ENCODE measurements at places on chromosomes 16 and 17.

DNA sequence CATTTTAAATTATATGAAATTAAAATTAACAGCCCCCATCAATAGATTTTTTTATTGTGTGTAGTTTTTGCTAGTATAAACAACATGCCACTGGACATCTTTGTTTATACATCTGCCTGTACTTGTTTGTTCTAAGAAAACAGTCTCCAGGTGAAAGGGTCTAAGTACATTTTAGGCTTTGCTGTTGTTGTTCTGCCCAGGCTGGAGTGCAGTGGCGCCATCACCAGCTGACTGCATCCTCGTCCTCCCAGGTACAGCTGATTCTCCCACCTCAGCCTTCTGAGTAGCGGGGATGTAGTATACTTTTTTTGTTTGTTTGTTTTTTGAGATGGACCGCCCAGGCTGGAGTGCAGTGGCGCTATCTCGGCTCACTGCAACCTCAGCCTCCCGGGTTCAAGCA lies 25.5 kb downstream of the C17orf58 start:
- no peak for DNase-seq

DNA sequence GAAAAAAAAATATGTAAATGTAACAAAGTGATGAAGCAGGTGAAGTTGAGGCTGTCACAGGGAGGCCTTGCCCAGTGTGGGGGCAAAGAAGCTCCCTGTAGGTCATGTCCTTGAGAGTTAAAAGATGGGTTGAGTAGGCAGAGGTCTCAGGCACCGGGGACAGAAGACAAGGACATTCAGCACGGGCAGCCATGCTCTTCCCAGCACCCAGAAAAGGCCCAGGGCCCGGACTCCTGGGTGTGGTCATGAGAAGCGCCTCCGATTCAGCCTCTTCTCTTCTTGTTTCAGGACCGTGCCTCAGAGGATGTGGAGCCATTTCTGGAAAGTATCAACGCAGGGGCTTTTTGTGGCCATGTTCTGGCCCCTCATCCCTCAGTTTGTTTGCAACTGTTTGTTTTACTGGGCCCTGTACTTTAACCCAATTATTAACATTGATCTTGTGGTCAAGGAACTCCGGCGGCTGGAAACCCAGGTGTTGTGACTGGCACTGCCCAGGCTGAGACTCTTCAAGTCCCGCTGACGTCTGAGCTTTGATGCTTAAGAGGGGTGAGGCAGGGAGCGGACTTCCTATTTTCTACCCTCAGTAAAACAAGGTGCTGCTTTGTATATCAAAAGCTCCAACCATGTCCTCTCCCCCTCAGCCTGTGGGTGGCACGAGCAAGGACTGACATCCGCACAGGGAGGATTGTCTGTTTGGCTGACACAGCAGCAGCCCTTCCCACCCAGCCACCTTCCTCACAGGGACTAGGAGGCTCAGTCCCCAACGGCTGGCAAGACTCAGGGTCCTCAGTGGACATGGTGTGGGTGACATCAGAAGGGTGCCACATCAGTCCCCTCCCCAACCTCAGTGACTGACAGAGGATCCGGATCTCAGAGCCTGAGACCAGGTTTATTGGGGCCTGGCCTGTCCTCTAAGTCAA lies 26.5 kb downstream of the PLA2G10 start:
- DNase-seq: no peak

DNA sequence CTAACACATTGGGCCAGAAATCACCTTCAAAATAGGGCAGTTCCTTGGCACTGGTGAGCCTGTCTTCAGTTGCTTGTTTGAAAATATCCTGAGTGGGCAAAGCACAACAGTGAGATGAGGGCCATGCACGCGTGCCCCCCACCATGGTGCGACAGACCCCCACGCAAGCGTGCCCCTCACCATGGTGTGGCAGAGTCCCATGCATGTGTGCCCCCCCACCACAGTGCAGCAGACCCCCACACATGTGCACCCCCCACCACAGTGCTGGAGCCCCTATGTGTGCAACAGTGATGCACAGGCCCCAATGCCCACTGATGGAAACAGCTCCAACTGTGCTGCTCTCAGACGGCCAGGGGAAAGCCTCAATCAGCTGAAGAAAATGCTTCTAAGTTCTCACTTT lies 18.8 kb upstream of the TRAP1 start:
- no peak for DNase-seq

DNA sequence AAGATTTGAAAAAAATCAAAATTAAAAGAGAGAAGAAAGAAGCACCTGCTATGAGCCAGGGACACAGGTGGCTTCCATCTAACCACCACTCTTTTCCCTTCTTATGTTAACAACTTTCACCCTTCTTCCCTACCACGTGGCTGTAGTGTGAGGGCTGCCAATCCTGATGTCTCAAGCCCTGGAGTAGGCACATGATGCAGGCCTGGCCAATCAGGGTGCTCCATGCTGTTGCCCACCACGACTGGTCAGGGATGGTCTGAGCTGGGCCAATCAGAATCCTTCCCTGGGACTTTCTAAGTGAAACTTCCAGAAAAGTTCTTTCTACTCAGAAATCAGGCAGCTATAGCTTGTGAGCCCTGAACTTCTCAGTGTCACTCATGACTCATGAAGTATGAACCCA lies 140.7 kb downstream of the SDK2 start:
- DNase-seq: no peak

DNA sequence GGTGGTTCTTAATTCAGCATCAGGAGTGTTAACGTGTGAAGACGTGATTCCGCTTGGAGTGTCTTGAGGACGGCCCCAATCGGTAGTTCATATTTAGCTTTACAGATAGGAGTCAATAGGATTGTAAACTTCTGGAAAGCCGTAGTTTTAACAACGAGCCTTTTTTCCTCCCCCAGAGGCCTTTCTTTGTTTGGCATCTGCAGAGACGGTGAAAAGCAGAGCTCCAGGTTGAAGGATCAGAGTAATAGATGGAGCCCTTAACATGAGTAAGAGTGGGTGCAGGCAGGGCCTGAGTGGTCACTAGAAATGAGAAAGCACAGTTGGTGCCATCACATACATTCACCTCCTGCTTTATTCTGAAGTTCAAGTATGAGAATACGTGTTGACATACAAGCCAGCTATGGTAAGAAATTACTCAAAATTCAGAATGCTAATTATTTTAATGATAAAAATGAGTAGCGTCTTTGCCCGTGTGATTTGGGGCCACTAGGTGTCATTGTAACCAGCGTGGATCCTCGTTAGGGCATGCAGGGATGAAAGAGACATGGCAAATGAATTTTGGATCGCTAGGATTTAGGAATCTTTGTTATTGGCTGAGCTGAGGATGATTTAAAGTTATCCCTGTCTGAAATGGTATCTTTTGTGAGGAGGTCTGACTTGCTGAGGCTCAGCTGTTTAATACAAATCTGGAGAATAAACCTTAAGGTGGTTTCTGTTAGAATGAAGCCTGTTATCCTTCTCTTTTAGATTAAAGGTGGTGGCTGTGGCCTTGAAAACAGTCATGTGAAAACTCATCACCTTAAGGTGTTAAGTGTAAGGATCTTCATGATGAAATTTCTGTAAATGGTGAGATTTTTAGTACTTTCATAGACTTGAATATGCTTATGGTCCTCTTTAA lies 18.6 kb downstream of the PRCD start:
- DNase-seq: no peak

DNA sequence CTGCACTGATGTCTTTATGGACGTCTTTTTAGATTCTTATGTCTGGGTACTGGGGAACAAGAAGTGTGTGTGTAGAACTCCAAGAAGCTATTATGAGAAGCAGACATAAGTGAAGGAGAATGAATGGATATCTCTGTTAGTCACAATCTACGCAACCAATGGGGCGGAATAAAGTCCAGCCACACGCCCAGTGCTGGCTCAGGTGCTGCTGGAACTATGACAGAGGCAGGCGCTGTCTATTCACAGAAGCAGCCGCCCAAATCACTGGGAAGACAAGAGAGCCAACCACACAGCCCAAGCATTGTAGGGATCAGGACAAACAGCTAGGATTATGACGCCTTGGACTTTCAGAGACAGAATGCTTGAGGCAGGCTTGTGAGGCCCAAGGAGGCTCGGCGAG lies 43.9 kb upstream of the ICAM2 start:
- DNase-seq: no peak

DNA sequence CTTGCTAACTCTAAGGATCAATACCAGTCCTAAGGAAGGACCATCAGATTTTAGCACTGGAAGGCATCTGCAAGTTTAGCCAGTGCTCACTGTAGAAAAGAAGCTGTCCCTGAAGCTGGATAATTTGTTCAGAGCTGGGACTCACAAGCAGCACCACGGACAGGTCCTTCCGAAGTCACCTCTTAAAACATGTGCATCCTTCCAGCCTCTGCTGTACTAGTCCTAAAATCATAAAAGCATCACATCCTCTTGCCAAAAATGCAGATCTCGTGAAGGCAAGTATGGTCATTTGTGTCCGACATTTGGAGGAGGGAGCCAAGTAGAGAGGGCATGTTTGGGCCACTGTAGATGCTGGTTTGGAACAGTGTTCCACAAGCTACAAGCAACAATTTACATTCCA lies 506.9 kb downstream of the RBFOX1 start:
- no peak for DNase-seq

- no peak for DNase-seq
Measured at GRCh38 chr17:78368854-78369495, 9.1 kb upstream of the SOCS3 start.

- DNase-seq: no peak
Measured at GRCh38 chr17:50521514-50521913, 11.0 kb upstream of the EPN3 start.

GRCh38 chr17:50668025-50668837 lies 33.5 kb downstream of the ABCC3 start:
- no peak for DNase-seq

DNA sequence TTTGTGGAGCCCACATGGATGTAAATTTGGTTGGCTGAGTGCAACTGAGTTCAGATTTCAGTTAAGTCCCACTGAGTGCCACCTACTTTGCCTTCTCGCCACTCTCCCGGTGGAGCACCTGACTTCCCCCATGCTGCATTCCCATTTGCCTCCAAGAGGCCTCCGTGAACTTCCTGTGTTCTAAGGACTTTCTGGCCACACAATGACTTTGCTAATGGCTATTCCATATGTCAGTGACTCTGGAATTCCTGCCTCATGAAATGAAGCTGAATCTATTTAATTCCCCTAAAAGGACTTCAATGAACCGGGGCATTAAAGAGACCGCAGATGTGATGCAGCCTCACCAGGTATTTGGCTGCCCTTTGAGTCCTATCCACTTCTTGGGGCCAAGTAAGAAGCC lies 29.9 kb downstream of the ABCC12 start:
- DNase-seq: no peak

DNA sequence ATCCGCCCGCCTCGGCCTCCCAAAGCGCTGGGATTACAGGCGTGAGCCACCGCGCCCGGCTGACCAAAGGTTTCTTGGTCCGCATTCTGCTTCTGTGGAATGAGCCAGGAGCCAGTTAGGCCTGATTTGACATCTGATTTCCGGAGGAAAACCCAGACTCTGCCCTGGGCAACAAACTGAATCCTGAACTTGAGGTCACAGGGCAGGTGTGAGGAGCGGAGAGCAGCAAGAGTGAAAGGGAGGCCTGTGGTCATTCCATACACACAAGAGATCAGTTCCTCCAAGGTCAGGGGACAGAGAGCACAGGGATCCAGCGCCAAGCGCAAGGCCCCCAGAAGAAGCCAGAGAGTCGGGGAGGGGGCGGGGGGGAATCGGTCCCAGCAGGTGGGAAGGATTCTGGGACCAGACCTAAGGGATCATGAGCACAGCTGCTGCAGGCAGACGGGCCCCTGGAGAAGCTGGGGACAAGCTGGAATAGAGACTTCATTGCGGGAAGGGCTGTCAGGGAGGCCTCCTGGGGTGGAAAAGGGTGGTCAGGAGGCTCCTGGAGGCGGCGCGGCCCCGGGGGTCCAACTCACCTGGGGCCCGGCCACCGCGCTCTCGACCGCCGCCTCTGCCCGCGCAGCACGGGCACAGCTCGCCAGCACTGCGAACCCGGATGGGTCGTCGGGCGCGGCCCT lies 436 bp downstream of the SHPK start:
- DNase-seq: no peak

DNA sequence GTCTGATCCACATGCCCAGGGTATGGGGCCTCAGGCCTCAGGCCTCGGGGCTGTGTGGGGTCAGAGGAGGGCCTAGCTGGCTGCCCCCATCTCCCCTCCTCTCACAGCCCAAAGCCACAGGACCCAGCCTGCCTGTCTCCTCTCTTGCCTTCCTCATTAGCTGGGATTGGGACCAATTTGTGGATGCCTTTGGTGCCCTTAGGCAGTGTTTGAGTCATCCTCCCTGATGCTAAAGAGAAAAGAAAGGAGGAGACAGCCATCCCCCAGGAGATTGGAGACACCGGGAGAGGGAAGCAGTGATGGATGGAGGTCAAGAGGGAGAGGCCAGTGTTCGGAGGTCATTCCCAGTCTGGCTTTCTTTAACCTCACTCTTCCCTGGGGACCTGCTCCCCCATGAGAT lies 23.3 kb upstream of the NOG start:
- no peak for DNase-seq

DNA sequence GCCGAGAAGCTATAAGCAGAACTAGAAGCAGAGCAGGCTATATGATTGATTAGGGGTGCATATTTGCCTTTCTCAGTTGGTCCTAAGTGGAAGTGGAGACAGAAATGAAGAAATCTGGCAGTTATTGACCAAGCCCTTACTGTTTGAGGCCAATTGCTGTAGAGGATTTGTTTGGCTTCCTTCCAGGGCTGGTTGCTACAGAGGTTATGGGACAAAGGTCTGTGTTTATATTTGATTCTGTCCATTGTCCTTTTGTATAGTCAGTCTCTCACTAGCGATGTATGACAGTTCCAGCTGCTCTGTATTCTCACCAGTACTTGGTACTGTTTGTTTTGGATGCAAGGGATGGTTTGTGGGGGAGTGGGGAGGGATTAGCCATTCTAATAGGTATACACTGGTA lies 7.3 kb upstream of the ALOX15 start:
- DNase-seq: no peak

- no peak for DNase-seq
Measured at GRCh38 chr17:47862621-47863440, 11.9 kb upstream of the SP6 start.

DNA sequence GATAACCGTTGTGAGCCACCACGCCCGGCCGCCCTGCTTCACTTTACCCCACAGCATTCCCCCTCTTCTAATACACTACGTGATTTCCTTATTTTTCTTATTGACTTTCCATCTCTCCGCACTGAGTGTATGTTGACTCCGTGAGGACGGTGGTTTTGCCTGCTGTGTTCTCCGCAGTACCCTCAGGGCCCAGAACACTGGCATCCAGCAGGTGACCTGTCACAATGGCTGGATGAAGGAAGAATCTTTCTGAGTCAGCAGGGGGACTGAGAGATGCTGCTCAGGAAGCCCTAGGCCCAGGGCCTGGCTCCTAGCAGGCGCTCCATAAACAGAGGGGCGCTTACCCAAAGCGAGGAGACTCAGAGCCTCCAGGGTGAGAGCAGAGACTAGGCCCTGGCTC lies 79.5 kb downstream of the RTN4RL1 start:
- no peak for DNase-seq
